BJ (cell line): ENCODE measurements at places on chromosomes 16 and 17. TPM values are rescaled to one million over a fixed set of nuclear protein-coding genes. Genes with fewer than 3 reads are reported as not detected.

TPSG1 gene
- not detected in 2 replicates for polyA plus RNA-seq

HES7 gene
- polyA plus RNA-seq, result not detected in 2 replicates

NAE1 gene
- 27.3 and 43.6 TPM in 2 replicates for polyA plus RNA-seq

GCGR gene
- not detected in 2 replicates for polyA plus RNA-seq

MAPT gene
- 0.16 and 0.23 TPM in 2 replicates for polyA plus RNA-seq

HSD3B7 gene
- polyA plus RNA-seq, result 15.4 and 25.0 TPM in 2 replicates

METRNL gene
- polyA plus RNA-seq, result 31.2 and 63.2 TPM in 2 replicates

CCL17 gene
- not detected in 2 replicates for polyA plus RNA-seq

COL1A1 gene
- 1,679 and 2,161 TPM in 2 replicates for polyA plus RNA-seq

SPATA32 gene
- not detected in 2 replicates for polyA plus RNA-seq

AURKB gene
- polyA plus RNA-seq, result 13.4 and 26.1 TPM in 2 replicates

EXOSC6 gene
- 10.6 and 14.9 TPM in 2 replicates for polyA plus RNA-seq

METTL26 gene
- polyA plus RNA-seq, result 77.2 and 105 TPM in 2 replicates

DNASE1L2 gene
- polyA plus RNA-seq, result 0.33 and 0.38 TPM in 2 replicates
